Activated CD4-positive, alpha-beta T cell treated with anti-CD3 and anti-CD28 coated beads, Interleukin-2, Interleukin-6, amounts not matched to agents 100 ng/mL and 50 ng/mL, durations not matched to agents 16 hours and 8 hours (primary cell): ENCODE measurements at places on chromosomes 2 and 18.
A peak's percentile ranks its signal among the peaks of the same experiment; 100 is the strongest.

DNA sequence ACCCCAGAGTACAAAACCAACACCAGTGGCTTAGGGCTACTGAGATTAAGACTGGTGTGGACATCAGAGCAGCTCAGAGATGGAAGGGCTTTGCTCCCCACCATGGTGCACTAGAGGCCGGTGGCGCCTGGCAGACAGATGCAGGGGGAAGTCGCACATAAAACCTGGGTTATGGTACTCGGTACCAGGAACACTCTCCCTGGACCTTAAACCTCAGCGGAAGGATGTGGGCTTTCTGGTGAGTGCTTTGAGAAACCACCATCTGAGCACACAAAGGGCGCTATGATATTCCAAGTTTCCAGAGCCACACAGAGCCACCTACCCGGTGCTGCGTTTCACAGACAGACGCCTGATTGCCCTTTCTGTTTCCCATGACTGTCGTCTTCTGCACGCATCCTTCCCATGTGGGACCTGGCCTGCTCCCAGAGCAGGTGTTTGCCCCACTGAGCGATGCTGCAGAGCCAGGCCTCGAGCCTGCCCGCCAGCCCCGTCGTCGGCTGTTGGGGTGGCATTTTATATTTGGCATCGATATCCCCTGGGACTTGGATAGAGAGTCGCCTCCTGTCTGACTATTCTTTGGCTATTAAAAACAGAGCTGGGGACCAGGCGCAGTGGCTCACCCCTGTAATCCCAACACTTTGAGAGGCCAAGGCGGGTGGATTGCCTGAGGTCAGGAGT lies 89.5 kb upstream of the ODC1 start:
- peak; percentile 29 for DNase-seq

DNA sequence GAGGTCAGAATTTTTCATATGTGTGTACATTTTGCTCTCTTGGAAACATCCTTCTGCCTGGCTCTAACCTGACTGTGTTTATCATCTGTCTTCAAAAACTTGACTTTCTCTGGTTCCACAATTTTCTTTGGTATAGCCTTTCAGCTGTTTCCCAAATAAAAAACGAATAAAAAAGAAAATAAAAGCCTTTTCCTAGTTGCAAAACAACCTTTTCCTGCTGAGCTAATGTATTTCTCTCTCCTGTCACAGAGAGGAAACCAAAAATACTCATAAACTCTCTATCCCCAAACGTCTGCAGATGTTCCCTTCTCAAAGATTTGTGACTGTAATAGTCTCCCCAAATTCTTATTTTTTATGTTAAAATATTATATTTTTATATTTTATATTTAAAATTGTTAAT lies 505.3 kb upstream of the SLC39A10 start:
- DNase-seq: no peak

GRCh38 chr18:58268849-58269248 lies 224.8 kb downstream of the NEDD4L start:
- no peak for DNase-seq

DNA sequence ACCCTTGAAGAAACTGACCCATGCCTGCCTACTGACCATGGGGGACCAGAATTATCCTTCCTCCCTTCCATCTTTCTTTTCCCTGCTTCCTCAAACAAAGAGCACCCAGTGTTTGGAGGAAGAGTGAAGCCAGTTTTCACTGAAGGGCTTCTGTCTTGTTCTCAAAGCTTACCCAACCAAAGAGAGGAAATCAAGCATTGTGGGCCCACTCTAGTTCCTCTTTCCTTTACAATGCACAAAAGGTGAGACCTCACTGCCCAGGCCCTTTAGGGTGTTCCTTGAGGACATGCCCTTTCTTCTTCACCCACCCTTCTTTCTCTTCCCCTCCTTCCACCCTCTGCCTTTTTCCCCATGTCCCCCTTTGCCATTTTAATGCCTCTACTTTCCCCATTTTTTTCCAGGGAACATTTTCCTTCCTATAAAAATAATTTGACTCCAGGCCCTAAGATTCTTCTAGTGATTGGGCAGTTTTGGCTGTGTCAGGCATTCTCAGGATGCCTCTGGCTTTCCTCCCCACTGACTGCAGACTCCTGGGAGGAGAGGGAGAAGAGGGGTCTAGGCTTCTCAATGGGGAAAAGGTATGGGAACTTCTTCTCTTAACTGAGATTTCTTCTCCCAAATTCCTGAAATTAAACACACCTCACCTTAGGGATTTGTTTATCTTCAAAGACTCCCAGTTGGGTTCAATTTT lies 126.6 kb upstream of the RMDN2 start:
- no peak for DNase-seq

- peak; percentile 53 for DNase-seq
These were observed 60.1 kb upstream of the GLI2 start for GRCh38 chr2:120675460-120676130.

GRCh38 chr18:3094338-3094684 lies 81.4 kb upstream of the LPIN2 start:
- DNase-seq: no peak

DNA sequence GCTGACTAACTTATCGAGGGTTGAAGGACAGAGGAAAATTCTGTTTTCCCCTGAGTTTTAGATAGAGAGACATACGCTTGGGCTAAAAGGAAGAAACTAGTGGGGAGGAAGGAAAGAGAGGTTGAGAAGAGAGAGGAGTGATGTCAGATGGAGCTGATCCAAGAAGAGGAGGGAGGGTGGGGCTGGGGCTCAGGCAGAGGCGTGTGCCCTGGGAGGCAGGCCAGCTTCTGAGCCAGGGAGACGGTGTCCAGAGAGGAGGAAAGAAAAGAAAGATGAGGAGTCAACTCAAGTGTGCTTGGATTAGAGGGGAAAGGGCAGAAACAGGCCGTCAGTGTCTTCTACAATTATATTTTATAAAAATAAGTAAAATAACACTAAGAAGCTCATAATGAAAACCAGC lies 56.2 kb downstream of the EMILIN2 start:
- DNase-seq: no peak

- DNase-seq: no peak
These were observed 1521.3 kb upstream of the ACVR2A start for GRCh38 chr2:146323564-146323963.

GRCh38 chr2:33528441-33528950 lies 52.0 kb downstream of the RASGRP3 start:
- no peak for DNase-seq

DNA sequence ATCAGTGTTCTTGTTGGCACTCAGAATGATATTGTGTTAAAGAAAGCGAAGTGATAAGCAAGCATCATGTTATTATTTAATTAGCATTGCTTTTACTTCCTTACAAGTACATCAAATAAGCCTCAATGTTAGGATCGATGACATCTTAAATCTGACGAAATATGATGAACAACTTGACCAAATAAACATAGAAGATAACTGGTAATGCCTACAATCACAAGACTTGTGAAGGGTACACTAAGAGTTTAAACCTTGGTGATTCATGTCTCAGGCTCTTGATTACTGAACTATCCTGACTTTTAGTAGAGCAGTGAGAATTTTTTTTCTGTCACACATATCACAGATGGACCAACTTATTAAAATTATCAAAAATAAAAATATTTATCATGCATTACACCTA lies 500.8 kb upstream of the ZEB2 start:
- no peak for DNase-seq

DNA sequence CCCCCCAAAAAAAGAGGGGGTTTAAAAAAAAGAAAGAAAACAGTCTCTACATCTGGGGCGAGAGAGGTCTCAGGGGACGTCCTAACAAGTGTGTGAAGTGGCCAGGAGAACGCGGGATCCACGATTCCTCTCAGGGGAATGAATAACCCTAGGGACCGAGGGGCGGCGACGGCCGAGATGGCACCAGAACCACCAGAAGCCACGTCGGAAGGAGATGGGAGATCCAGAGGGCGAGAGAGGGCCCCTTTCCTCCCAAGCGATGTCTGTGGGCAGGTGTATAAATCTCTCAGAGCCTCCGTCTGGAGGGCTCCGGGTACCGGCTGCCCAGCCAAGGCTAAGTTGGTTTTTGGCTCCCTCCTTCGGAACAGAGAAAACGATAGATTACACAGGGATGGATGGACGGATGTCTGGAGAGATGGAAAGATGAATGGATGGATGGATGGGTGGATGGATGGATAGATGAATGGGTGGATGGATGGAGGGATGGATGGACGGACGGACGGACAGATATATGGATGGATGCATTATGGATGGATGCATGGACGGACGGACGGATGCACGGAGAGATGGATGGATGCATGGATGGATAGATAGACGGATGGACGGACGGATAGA lies 1.7 kb downstream of the EPHA4 start:
- DNase-seq: peak; percentile 11

DNA sequence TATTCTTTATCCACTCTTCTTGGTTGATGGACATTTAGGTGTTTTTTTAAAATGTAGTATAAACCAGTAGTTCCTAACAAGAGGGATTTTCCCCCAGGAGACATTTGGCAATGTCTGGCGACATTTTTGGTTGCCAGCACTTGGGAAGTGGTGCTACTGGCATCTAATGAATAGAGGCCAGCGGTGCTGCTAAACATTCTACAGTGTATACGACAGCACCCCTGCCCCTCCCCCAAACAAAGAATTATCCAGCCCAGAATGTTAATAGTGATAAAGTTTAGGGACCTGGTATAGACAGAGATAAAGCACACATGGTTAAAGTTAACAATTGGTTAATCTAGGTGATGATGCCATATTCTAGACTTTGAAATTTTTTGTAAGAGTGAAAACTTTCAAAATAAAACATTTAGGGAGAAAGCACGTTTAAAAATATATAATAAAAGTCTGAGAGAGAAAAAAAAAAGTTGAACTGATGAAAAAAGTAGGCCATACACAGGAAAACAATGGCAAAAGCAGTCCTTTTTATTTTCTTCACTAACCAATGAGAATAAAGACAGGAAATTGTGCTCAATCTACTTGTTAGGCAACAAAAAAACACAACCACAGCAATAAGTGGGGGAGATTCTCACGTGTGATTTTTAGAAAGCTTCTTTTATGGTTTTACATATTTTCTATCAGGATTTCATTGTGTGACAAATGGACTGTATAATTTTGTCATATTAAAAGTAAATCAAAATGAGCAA lies 14.8 kb downstream of the FBXO48 start:
- no peak for DNase-seq
